Astrocyte of the hippocampus (primary cell): ENCODE measurements at places on chromosomes 2 and 18.

GRCh38 chr2:11375689-11376027 lies 31.2 kb upstream of the ROCK2 start:
- DNase-seq: no peak

- no peak for DNase-seq
These were observed 2.0 kb downstream of the ANKRD44 start for GRCh38 chr2:197308585-197308984.

DNA sequence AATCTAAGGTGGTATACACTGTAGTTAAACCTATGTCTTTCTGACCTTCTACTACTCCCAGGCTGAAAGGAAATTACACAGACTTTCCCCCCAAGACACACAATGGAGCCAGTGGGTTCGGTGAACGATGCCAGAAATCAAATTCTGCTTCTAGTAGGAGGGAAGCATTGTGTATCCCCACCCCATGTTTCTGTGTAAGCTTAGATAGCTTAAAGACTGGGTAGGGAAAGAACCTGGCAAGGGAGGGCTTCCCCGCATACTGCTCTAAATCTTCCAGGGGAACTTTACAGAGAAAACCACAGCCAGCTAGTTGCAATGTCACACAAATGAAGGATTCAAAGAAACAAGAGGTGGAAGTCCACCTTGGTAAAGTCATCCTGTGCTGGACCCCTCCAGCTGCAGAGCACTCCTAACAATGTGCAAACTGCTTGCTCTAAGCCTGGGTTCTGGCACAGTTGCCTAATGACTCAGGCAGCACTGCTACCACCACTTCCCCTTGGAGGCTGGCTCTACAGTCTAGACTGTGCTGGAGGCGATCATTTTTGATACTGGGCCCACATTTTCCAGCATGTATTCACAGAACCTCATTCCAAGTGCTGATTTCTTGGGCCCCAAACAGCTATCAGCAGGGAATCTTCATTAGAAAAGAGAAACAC lies 47.5 kb downstream of the TRIB2 start:
- peak; percentile 69 for DNase-seq

DNA sequence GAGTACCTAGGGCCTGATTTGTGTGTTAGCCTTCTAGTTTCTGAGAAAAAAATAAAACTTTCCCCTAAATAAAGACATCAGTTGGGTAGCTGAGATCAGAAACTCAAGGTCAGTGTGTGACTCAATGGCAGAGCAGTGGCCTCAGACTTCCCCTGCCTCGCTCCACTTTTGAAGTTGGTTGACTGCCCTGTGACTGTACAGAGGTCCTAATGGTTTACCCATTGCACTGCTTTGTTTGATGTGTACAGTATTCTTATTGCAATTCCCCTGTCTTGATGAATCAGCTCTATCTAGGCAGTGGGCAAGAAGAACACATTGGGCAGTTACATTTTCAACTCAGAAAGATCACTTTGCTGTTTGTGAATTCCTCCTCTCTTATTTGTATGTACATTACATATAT lies 315.7 kb downstream of the KCNS3 start:
- DNase-seq: no peak

- no peak for DNase-seq
These were observed 98.2 kb upstream of the SETBP1 start for GRCh38 chr18:44582456-44582855.

DNA sequence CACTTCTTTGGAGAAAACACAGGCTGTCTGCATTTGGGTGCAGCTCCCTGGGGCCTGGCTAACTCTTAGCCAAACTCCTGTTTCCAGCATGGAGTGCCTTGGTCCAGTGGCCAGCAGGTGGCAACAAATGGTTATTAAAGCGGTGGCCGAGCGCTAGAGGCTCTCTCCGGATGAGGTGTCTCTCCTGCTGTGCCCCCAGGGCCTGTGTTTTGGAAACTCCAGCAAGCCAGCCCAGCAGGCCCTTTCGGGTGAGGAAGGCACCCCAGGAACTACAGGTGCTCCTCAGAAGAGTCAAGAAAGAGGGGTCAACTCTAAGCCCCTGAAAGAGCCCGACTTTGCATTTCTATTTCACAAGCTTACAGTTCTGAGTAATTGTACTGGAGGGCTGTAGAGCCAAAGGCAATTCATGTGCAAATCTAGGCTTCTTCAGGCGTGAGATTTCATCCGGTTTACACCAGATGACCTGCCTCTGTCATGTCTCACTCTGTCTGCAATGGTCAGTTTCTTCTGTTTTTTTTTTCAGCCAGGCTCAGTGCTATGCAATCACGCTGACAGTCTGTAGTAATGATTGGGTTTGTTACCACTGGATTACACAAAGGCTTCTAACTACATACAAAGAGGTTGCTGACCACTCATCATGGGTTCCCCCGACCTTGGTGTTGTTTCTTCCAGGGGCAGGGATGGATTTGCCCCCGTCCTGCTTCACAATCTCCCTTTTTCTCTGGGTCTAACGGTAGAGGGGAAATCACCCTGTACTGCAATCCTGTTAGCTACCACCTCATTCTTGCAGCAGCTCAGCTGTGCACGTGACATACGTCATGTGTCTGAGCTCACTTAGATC lies 7.6 kb upstream of the CHRNA1 start:
- DNase-seq: peak; percentile 92

DNA sequence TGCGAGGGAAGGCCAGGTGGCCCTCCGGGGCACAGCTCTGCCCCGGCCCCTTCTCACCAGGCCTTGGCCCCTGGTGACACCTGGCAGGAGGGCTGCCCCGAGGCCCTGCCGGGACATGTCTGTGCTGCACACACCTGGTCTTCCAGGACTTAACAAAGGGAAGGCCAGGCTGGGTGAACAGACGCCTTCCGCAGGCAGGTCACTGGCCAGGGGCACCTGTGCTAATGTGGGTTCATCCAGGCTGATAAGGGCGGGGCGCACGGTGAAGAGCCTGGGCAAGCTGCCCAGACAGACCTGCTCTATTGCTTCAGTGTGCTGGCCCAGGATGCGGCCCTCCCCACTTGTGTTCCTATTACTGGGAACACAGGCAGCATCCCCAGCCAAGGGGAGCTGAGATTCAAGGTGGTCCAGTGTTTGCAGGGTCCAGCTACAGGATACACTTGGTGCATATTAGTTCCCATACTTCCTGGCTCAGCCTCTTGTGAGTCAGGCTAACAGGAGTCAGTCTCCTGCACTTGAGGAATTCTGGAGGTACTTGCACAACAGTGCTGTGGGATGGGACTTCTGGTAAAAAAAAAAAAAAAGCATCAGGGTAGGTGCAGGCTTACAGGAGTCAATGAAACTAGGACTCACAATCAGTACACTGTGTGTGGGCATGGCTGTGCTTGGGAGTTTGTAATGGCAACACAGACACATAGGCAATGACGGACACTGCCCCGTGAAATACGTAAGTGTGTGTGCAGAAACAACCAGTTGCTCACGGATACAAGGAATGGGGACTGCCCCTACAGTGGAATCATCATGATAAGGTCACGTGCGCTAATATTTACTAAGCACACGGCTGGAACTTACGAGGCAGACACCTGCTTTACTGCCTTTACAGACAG lies 261.4 kb downstream of the TWIST2 start:
- DNase-seq: no peak

DNA sequence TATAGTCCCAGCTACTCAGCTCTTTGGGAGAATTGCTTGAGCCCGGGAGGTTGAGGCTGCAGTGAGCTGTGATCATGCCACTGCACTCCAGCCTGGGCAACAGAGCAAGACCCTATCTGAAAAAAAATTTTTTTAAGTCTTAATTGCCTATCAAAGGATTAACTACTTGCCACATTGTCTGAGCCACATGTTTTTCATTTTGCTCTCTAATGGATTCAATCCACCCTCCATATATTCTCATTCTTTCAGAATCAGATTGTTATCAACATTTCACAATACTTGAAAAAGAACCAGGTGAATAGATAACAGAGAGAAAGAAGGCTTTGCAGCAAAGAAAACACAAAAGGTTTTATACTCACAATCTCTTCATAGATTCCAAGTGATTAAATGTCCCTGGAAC lies 61.0 kb downstream of the PXDN start:
- DNase-seq: no peak

- no peak for DNase-seq
These were observed 195.4 kb downstream of the RNF152 start for GRCh38 chr18:61697306-61697909.

- DNase-seq: no peak
These were observed 4.4 kb downstream of the ONECUT2 start for GRCh38 chr18:57439609-57439968.

DNA sequence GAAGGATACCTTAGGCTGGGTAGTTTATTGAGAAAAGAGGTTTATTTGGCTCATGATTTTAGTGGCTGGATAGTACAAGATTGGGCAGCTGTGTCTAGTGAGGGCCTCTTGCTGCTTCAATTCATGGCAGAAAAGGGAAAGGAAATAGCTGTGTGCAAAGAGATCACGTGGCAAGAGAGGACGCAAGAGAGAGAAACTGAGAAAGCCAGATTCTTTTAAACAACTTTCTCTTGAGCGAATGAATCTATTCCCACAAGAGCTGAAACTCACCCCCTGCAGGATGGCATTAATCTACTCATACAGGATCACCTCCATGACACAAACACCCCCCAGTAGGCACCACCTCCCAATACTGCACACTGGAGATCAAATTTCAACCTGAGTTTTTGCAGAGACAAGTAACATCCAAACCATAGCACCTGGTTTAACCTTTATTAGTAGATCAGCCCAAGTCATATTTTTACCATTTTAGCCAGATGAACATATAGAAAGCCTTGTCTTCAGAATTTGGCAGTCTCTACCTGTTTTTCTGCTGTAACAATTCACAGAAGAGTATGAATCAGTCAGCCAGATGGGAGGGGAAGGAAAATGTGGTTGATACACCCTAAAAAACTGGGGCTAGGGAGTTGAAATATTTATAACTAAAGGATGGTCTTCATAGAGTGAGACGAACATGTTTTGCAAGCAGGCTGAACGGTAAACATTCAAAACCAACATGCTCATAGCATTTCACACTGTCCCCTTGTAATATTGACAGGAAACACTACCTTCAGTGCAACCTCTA lies 73.9 kb upstream of the NCKAP5 start:
- no peak for DNase-seq

DNA sequence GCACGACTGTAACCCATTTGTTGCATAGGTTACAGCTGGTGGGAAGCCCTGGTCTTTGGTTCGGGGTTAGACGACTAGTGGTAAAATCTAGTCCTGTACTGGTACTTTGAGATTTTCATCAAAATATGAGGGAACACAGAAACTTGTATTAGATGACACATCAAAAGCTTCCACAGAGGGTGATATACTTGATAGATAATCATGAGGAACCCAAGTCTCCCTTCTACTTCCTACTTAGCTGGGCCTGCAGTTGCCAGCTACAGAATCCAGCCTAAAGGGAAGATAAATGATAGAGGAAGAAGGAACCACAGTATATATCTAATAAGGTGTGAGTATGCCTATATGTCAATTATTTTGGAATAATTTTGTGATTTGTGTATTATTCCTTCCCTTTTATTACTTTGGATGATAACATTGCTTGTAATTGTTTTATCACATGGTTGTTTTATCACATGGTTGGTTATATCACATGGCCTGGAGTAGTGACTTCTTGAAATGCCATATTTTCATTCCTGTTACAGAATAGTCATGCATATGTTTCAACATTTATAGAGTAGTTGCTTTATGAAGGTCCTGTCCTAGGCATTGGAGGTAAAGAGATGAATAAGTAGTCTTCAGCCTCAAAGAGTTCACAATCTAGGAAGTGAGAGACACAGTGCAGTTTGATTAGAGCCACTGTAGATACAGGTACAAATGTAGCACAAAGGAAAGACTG lies 2.9 kb downstream of the AGPS start:
- DNase-seq: no peak

DNA sequence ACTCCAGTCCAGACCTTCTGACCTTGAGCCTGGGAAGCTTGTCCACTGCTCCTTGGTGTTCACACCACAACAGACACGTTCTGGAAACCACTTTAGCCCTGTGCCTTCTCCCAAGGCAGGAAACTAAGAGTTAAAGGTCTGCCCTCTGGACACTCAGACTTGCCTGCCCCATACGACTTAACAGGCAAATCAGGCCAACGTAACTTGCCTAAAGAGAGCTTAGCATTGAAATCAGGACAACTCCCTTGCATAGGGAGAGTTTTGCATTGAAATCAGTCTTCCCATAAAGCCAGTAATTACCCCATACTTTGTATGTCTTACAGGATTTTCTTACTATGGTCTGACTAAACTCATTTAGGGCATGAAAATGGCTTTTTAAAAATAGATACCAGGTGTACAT lies 18.5 kb downstream of the NFE2L2 start:
- no peak for DNase-seq

DNA sequence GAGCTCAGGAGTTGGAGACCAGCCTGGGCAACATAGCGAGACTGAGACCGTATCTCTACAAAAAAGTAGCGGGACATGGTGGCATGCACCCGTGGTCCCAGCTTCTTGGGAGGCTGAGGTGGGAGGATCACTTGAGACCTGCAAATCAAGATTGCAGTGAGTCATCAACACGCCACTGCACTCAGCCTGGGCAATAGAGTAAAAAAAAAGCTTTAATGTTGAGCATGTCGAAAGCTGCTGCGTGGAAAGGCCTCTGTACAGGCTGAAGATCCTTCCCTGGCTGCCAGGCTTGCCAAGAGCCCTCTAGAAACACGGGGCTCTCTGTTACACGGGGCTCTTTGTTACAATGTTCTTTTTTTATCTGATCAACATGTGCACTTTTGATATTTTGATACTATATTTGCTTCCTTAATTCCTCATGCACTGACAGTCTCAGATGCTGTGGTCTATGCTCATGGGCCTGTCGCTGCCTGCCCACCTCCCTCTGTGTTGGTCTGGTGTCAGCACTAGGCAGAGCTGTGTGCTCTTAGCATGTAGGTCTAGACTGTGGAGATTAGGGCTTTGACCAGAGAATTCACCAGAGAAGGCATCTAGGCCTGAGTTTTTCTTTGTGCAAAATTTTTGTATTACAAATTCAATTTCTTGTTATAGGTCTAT lies 18.7 kb downstream of the CLK1 start:
- no peak for DNase-seq

DNA sequence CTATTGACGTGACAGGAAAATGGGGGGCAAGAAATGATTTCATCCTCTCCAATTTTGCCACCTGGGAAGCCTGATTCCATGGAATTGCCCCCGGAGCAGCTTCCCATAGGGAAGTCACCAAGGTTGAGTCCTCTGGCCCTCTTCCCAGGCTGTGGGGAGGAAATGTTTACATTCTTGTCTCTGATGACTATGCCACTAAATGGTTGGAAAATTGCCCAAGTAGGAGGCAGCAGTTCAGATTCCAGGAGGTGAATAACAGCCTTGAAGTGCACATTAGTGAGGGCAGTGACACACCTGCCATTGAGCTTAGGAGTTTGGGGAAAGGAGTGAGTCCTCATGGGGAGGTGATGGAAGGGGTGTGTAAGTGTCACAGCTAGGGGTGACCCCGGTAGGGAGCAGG lies 449.2 kb upstream of the DCC start:
- peak; percentile 57 for DNase-seq

GRCh38 chr2:238247841-238248453 lies 8.1 kb upstream of the HES6 start:
- DNase-seq: no peak

GRCh38 chr2:186919296-186919695 lies 70.3 kb upstream of the ZSWIM2 start:
- peak; percentile 70 for DNase-seq

DNA sequence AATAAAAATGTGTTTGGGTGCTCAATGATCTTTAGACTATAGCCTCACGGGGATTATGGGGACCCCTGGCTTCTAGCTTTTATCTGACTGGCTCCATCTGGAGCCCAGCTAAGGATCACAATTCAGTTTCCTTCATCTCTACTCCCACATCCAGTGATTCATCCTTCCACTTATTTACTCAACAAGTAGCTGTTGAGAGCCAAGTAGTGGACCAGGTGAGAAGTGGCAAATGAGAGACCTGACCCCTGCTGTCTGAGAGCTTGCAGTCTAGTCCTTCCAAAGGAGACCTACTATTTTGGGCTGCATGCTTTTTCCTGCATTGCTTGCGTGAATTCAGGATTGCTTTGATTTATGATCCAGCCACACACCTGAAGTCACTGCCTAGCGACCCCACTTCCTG lies 10.7 kb upstream of the DSG3 start:
- no peak for DNase-seq
